ENCODE measurements at places on chromosomes 13 and 19.
A peak's percentile ranks its signal among the peaks of the same experiment; 100 is the strongest.

- peak; percentile 73 for DNase-seq
Measured at GRCh38 chr13:25286308-25286968, 850 bp downstream of the MTMR6 start.

GRCh38 chr19:38514812-38515633 is 81.5 kb downstream of the RYR1 start:
- peak; percentile 90 for DNase-seq

DNA sequence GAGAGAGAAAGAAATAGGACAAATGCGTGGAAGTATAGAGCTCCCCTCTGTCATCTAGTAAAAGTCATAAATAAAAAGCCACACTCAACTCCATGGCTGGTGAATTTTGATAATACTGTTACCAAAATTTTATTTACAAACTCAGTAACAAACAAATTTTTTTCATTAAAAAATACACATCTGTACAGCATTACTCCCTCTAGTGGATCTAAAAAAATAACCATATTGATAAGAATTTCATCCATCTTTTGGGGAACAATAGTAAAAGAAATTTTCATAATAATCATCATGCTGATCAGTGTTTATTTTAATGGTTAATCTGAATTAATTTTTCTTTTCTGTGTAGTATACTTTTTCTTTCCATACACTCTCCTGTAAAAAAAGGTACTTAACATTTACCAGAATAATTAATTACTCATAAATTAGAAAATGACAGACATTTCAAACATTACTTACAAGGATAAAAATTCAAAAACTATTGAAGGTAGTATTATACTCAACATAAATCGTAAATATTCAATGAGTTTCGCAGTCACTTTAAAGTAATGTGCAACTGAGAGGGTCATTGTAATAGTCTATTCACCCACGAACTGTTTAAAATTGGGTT is 173.5 kb upstream of the LSM14A start:
- DNase-seq, result no peak

DNA sequence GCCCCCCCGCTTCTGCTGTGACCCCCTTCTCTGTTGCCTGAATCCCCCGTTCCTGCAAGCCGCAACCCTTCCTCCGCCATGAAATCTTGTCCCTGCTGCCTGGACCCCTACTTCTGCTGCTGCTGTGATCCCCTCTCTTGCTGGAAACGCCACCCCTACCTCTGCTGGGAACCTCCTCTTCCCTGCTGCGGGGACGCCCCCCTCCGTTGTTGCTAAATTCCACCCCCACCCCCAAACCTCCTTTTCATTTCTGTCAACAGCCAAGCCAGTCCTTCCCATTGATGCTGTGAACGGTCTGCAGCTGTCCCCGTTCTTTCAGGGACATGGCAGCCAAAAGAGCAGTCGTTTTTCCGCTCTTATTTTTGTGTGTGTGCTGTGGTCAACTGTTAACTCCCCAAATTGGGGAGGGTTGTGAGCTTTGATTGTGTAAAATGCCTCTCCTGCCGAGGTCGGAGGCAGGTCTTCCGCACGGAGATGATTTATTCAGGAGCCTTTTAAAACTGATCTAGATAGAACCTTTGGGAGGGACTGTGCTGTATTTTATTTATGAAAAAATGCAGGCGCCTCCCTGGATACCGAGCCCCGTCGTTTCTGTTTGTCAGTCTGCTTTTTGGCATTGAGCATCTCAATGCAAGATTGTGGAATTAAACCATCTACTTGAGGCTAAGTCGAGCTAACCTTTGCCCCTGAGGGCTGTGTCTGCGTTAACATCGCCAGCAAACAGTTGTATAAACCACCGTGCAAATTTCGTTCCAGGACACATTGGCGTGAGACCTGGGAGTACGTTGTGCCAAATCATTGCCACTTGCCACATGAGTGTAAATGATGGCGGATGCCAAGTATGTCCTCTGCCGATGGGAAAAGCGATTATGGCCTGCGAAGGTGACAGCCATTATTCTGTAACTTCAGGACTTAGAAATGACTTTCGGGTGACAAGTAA is 27.9 kb upstream of the NDUFS7 start:
- no peak for DNase-seq

DNA sequence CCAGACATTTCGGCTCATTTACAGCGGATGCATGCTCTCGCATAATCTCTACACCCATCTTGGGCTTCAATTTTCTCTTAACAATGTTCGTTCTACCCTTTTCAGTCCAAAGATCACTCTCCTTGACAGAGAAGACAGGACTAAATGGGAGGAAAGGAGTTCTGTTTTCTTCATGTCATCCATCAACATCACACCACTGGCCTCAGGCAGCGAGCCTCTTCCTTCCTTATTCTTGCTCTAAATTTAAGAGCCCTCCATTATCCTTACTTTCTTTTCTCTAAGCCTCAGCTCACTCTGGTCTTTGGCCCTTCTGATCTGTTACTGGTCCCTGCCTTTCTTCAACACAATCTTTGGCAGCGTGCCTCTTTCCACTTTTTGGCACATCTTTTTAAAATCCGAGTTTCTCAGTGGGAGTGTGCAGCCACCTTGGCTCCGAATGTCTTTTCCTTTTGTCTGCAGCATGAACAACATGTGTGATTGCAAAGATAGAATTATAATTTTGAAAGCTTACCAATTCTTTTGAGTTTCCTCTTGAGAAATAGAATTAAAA is 98.7 kb downstream of the FAM216B start:
- DNase-seq, result no peak

GRCh38 chr19:46975925-46976782 is 43.5 kb upstream of the NPAS1 start:
- DNase-seq, result peak; percentile 99

- DNase-seq, result no peak
Measured at GRCh38 chr19:10768936-10769335, 51.1 kb downstream of the DNM2 start.

DNA sequence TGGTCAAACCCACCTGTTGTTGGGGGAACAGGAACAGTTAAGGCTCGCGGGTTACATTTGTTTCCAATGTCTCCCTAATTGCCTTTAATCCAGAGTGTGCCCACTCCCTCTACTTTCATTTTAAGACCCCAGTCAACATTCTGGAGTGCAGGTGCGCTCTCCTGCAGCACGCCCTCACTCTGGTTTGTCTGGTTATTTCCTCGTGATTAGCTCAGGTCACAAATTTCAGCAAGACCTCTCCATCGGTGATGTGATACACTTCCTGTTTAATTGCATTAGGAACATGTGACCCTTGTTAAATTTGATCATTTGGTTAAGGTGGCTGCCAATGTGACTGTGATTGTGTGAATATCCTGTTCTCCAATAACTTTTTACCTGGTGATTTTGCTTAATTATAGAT is 53.0 kb downstream of the TEX29 start:
- no peak for DNase-seq

Data from posterior vena cava (tissue), 2 donors.